ENCODE measurements at places on chromosomes 4 and X.

DNA sequence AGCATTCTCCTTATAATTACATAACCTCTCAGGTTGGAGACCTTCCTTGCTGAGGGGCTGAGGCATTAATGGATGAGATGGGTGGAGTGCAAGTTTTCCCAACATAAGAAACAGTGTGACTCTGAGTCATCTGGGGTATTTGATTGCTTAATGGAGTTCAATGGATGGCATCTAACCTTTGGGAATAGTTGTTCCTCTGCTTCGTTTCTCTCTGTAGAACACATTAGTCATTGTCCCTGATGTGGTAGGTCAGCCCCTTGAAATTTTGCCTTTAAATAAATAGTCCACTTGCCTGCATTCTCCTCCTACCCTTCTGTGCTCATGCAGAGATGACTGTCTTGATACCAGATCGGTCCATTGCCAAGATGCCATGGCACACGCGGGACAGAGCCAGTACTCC, 38.6 kb downstream of the SLITRK2 start:
- DNase-seq, result no peak

DNA sequence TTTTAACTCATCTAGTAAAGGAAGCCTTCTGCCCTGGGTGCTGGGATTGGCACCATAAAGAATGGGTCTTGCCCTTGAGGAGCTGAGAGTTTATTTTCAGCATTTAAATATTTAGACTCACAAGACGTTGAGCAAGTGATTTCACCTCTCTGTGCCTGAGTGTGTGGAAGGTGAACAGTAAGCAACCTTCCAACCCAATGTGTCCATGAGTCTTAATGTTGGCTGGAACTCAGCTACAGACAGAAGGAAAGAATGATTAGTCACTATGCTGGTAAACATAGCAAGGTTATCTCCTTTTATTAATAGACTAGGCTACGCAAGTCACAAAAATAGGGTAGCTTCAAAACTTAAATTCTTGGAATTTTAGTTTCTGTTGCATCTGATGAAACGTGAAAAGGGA, 277.4 kb upstream of the GATB start:
- DNase-seq, result no peak

GRCh38 chr4:2254665-2255500, 7.0 kb downstream of the MXD4 start:
- no peak for DNase-seq

DNA sequence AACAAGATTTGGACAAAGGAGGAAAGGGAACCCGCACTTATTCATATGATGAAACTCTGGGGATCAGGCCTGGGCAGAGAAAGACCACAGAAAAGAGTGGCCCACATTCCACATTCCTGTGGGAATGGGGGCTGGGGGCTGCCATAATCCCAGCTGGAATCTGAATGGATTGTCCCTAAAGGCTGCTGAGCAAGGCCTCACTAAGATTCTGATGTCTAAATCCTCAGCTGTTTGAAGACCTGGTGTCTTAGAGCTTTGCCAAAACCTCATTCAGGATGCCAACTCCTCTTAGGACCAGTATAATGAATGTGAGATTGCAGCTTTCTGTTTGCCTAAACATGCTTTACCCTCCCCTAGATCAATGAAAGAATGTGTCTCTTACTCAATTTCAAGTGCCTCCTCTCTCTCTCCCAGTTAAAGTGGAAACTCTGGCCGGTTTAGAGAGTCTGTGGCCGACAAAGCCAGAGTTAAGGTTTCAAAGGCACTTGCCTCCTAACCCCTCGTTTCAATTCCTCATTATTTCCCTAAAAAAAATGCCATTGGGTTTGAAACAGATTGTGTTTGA, 33.3 kb upstream of the GPC4 start:
- DNase-seq, result no peak

DNA sequence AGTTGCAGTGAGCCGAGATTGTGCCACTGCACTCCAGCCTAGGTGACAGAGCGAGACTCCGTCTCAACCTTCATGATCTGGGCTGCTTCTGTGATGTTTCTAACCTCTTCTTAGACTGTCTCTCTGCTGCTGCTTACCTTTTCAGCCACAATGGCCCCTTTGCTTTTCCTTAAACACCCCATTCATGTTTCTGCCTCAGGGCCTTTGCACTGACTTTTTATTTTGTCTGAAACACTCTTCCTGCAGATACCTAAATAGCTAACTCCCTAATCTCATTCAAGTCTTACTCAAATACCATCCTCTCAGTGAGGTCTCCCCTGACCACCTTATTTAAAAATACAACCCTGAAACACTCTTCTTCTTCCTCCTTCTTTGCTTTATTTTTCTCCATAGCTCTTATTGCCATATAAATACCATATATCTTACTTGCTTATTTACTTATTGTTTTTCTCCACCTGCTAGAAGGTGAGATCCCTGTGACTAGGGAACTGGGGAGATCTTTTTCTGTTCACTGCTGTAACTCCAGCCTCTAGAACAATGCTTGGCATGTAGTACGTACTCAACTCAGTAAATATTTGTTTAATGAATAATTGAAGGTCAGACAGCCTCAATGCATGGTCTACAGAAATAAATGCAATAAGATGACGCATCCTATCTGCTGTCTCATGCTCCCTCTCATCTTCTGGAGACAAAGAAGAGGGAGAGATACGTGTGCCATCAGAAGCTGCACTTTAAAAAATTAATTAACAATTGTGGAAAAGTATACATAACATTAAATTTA, 43.8 kb upstream of the SETD7 start:
- DNase-seq, result peak; percentile 5

- no peak for DNase-seq
Observed at GRCh38 chr4:80615099-80615498, 279.6 kb downstream of the CFAP299 start.

DNA sequence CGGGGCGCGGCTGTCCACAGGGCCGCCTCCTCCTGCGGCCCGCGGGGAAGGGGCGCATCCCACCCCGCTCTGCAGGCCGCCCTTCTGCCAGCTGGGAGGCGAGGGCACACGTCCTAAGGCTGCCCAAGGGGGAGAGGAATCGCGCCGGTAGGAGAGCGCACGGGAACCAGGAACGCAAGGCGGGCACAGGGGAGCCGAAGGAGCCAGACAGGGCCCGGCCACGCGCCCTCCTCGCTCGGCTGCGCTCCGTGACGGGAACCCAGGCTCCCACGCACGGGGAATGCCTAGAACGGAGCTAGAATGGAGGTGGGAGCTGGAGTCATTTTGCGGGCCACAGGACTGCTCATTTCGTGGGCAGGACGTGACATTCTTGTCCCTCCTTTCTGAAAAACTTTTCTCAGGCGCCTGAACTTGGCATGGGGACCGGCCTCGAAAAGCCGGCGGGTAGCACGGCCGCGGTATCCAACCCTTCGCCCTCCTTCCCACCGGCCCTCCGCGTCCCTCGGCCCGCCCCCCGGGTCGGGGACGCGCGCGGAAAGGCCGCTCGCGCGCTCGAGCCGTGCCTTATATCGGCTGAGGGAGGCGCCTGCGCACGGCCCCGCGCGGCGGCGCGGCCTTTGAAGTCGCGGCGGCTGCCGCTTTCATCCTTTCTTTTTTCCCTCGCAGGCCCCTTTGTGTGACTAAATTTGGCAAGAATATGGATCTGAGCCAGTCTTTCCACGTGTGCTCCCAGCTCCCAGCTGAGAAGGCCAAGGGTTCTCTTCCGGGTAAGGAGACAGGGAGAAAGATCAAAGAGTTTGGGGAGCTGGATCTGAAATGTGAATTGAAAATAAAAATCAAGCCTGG, 4.2 kb upstream of the LEF1 start:
- DNase-seq, result peak; percentile 18

GRCh38 chrX:150902434-150903109, 4.1 kb upstream of the CD99L2 start:
- peak; percentile 76 for DNase-seq

- DNase-seq, result no peak
Observed at GRCh38 chr4:108881986-108882385, 119.1 kb upstream of the ETNPPL start.

GRCh38 chr4:38131371-38132091, 171.3 kb downstream of the PTTG2 start:
- DNase-seq, result no peak

GRCh38 chr4:96016634-96017299, 176.9 kb downstream of the PDHA2 start:
- DNase-seq, result no peak

DNA sequence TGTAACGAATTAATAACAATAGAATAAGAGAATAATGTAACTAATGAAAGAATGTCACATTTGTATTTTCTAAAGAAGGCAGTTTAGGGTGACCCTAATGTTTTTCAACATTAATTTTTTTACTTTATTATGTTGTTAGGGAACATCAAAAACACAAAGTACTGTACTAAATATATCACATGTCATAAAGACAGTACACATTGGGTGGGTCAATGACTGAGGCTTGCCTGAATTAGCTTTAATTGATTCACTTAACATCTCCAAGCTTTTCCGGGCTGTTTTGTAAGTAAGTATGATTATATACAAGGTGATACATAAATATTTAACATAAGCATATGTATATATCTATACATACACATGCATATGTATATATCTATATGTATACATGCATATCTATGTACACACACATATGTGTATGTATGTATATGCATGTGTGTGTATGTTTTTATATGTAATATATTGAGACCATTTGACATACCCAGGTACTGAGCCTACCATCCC, 43.4 kb upstream of the KLF3 start:
- no peak for DNase-seq

- no peak for DNase-seq
Observed at GRCh38 chr4:77199276-77199675, 42.3 kb downstream of the CCNG2 start.

GRCh38 chrX:134622056-134622812, 36.0 kb downstream of the PLAC1 start:
- no peak for DNase-seq

DNA sequence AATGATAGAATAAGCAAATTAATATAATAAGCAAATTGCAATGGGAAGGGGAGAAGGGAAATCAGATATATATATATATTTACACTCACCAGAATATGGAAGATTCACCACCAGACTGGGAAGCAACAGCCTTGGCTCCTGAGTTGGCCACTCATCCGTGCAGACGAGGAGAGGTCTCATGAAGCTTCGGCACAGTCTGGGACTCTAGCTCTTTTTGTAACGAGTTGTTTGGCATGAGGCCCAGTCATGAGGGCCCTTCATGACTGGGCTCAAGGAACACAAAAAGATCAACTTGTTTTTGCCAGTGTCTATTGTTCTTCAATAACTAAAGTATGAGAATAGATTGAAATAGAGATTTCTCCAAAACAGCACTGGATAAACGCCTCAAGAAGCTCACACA, 176.4 kb downstream of the ADGRA3 start:
- DNase-seq, result peak; percentile 10

- no peak for DNase-seq
Observed at GRCh38 chr4:20813700-20814099, 113.4 kb downstream of the PACRGL start.

- no peak for DNase-seq
Observed at GRCh38 chrX:48700951-48701653, 4.6 kb downstream of the SUV39H1 start.

GRCh38 chr4:56374956-56375355, 12.3 kb downstream of the AASDH start:
- DNase-seq, result no peak

DNA sequence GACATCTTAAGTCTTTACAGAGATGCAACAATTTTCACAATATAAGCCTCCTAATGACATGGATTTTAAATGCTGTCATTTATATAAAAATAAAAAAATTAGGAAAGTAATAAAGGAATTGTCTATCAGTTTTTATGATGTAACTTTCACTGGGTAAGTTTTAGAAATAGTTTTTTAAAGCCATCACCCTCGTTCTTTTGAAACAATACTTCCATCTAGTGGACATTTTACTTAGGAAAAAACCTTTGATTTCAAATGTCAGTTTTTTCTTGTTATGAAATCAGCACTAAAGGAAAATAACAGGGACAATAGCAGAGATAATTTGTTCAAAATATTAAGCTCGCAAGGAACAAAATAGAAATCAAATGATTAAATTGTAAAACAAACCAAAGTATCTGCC, 24.3 kb upstream of the NDNF start:
- DNase-seq, result no peak

DNA sequence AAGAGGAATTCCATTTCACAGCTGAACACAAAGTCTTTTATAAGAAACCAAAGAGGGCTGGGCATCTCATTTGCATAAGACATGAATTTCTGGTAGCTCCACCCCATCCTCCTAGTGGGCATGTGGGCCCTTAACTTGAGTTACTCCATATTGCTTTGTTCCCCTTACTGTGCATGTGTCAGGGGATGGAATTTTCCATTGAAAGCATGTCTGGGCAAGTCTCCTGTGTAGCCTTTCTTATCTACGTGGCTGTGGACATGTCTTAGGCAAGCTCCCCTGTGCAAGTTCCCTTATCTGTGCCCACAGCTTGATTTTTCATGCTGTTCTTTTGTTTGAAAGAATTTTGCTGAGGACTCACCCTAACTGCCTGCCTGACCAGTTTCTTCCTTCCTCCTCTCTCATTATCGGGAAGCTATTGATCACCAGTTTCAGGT, 123.5 kb upstream of the JADE1 start:
- DNase-seq, result no peak

GRCh38 chr4:96342196-96342595, 502.3 kb downstream of the PDHA2 start:
- no peak for DNase-seq

GRCh38 chrX:17053502-17053901, 107.0 kb downstream of the REPS2 start:
- no peak for DNase-seq

DNA sequence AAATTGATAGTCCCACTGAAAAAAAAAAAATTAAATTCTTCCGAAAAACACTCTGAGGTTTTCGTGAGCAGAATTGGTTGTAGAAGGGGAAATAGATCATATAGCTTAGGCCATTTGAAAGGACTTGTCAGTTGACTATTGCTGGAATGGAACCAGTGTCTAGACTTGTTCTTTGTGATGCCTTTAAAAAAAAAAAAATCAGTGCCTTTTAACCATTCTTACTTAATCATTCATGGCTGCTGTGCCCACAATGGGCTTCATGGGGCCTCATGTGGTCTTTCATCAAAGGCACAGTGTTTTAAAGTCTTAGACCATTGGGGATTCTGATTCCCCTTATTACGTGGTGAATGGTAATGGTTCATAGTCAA, 139.3 kb downstream of the AFF1 start:
- DNase-seq, result no peak

DNA sequence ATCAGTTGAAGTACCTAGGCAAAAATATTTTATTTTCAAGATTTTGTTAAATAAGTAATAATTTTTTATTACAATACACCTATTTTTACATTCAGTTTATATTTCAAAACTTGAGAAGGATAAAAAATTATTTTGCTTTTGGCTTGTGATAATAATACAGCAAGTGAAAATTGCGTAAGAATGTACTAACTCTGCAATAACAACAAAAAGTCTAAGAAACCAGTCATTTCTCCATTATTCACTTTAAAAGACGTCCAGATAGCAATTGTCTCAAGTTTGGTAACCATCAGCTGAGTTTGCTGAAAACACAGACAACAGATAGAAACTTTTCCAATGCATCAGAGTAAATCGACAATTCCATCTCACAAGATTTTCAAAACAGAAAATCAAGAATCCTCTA, 12.1 kb downstream of the CXCL8 start:
- no peak for DNase-seq

- no peak for DNase-seq
Observed at GRCh38 chr4:111198446-111198845, 575.6 kb upstream of the PITX2 start.

- no peak for DNase-seq
Observed at GRCh38 chrX:150372280-150372679, 9.2 kb downstream of the MAMLD1 start.

- DNase-seq, result no peak
Observed at GRCh38 chrX:129980001-129980401, 2.4 kb upstream of the BCORL1 start.
